HS-27A (cell line): ENCODE measurements at places on chromosomes 5 and 9.

- DNase-seq = no peak
Observed at GRCh38 chr9:89340332-89340731, 22.0 kb downstream of the SECISBP2 start.

DNA sequence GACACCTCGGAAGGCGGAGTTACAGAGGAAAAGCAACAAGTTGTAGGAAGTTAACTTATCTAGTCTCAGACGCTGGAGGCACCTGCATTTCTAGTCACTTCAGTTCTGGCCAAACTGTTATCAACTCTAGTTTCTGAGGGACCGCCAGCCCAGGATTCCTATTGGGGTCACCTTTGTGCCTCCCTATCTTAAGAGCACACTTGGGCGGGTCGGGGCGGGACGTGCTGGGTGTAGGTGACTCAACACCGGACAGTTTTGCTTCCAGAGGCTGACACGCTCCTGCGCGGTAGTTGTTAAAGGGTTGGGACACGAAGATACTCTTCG, 679 bp upstream of the KDM4C start:
- no peak for DNase-seq

GRCh38 chr5:39484673-39485072, 59.9 kb upstream of the DAB2 start:
- DNase-seq = no peak

- peak; percentile 29 for DNase-seq
Observed at GRCh38 chr5:14628346-14628745, 36.2 kb upstream of the OTULIN start.

GRCh38 chr5:94313696-94314095, 304.7 kb downstream of the KIAA0825 start:
- DNase-seq = no peak

DNA sequence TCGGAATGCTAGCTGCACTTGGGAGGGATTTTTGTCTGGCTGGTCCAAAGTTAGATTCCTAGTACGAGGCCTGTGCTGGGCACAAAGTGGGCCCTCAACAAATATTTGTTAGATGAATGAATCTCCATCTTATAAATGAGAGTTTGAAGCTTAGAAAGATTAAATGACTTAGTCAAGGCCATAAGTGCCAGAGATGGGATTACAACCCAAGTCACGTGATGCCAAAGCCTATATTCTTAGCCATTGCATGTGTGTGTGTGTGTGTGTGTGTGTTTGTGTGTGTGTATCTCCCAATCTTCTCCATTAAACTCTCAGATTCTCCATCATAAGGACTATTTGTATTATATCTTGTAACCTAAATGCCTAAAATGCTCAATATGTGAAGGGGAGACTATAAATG, 130.8 kb upstream of the MAP1B start:
- no peak for DNase-seq

- DNase-seq = no peak
Observed at GRCh38 chr5:160018945-160019625, 10.1 kb downstream of the TTC1 start.

- DNase-seq = no peak
Observed at GRCh38 chr9:105066275-105066865, 138.4 kb upstream of the ABCA1 start.

DNA sequence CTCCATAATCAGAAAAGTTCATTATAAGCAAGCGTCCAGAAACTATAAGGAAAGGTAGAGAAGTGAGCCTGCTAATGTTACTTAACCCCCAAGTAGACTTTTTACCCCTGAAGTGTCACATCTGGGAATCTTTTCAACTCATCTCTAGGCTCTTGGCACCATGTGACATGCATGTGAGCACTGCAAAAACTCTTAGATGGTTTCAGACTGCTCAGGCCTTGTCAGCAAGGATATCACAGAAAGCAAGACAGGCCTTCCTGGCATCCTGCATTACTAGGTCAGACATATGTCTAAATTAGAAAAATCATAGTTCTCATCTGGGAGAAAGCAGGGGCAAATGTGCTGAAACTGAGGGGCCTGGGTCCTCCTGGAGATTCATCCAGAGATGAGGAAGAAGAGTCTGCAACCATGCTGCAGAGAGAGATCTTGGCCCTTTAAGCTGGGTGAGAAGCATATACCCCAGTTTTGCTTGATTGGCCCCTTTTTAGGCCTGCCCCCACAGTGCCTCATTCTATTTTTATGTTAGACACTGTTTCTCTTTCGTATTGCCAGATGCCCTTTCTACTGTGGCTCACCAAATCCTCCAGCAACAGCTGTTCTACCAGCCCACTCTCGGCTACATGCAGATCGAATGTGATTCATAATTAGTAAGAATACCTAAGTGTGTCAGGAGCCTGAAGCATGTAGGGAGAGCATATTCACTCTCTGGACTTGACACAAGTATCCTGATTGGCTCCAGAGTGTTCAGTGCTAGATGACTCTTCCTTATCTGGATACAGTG, 19.0 kb downstream of the TMEM8B start:
- peak; percentile 47 for DNase-seq

DNA sequence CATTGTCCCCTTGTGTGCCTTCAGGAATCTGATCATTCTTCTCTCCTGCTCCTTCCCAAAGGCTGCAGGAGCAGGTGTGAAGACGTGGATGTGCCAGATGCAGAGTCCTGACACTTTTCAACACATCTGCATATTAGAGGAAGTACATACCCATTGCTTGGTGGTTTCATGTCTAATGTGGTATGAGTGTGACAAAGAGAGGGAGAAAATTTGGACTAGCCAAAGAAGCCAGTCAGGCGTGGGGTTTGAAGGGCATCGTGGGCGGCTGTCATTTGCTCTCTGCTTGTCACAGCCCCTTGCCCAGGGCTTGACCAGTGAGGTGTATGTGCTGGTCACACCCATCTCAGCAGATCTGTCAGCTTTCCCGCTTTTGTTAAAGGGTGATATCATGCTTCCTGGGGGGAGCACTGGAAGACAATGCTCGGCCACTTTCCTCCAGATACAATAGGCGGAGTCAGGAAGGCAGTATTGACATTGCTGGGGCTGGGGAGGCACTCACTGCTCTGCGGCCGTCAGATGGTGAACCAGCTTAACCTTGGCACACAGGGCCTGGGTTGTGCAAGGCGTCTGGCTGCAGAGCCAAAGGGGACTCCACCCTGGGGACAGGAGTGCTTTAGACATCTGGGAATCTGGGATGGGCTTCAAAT, 8.6 kb downstream of the TEK start:
- no peak for DNase-seq

DNA sequence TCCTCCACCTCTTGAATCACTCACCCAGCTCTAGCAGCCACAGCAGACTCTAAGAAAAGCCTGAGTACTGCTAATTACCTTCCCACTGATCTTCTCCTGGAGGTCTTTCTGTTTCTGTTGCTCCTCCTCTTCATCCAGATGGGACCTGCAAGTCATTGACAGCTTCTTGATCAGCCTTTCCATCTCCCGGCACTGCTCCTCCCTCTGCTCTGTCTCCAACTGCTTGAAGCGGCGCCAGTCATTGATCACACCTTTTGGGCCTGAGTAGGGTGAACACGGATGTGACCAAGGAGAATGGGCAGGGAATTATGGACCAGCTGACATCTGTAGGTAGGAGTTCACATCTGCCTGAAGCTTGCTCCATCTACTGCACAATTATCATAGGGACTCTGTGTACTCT, 5.5 kb downstream of the PDCL start:
- DNase-seq = no peak

DNA sequence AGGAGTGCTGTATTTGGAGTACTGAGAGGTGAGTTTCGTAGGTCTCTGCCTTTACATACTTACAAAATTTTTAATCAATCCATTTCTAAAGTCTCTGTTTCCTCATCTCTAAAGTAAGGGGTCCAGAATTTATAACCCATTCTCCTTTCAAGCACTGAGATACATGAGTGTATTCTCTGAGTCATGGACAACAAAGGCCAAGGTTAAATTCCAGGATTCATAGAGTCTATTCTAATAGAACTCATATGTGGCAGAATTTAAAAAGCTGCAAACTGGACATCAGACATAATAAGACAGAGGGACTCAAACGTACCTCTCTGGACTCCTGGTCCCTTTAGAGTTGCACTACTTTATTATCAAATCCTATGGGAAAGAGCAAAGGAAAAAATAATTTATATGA, 112.5 kb upstream of the SLIT3 start:
- DNase-seq = no peak

- no peak for DNase-seq
Observed at GRCh38 chr9:126564716-126565115, 49.0 kb upstream of the LMX1B start.

- DNase-seq = no peak
Observed at GRCh38 chr9:4842734-4843133, 50.0 kb downstream of the RCL1 start.

DNA sequence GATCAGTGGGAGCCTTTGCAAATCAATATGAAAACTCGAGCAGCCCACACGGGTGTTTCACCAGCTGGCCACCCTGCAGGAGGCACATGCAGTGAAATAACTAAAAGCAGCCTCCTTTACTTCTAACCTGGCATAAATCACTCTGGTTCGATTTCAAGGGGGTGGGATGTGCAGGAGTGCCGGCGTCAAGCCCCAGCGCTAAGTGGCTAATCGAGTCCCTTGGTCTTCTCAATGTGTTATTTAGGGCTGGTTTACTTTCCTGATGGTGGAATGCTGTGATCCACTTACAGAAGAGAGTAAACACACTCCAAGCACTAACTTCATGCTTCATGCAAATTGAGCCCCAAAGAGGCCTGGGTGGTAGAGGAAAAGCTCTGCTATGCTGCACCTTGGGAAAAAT, 109.4 kb downstream of the TMEM174 start:
- DNase-seq = no peak

DNA sequence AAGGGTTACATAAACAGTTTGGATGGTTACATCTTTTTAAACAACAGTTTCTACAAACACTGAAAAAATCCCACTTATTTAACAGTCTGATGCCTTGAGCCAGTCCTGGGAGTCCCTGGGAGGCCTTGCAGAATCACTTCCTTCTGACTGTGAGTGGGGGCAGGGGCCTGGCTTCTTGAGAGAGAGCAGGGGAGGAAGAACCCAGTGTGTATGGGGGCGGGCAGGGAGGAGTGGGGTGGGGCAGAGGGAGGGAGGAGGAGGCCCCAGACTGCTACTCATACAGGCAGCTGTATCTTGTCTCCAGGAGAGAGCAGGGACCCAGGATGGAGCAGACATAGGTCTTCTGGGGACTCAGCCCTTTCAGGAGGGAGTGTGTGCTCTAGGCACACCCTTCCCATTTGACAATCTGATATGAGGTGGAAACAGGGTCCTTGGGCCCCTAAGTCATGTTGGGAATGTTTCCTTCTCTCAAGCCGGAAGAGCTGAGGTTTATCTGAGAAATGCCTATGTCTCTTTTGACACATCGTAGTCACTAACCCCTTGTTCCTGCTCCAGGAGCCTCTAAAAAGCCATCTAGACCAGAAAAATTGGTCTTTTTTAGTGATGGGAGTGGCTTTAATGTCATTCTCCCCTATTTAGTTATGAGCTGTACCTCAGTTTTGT, 52.8 kb downstream of the IRF1 start:
- no peak for DNase-seq

- no peak for DNase-seq
Observed at GRCh38 chr5:153952893-153953292, 85.8 kb downstream of the FAM114A2 start.

DNA sequence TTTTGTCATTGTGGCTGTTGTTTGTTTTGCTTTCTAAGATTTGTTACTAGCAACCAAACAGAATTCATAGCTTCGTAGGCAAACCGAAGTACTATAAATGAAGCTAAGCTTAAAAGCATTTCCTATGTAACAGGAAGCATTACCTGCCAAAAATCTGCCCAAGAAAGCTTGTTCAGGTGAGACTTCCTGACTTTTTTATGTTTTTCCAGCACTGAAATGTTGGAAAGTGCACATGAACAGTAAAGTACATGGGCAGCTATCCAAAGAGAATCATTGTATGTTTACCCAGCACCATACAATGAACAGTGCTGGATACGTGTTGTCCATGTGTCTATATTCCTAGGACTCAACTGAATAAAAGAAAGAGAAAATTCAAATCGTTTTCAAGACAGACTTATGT, 247.1 kb downstream of the NFIB start:
- no peak for DNase-seq

DNA sequence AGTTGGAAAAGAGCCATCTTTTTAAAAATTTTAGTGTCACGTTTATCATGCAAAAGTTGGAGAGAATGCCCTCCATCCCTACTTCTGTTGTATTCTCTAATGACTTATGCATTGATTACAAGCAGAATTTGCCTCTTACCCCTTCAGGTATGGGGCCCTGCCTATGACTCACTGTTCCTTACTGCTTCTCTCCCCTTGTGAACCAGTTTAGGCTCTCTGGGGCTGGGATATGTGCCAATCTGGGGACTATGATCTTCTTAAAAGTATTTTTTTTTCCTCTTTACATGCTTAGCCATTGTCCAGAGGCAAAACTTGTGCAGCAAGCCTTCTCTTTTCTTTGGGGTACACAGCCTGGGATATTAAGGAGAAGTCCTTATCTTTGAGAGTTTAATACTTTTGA, 37.4 kb downstream of the CAMK4 start:
- no peak for DNase-seq

- DNase-seq = no peak
Observed at GRCh38 chr5:80653502-80653901, 950 bp upstream of the MSH3 start.

- no peak for DNase-seq
Observed at GRCh38 chr9:121821326-121821725, 169.9 kb downstream of the DAB2IP start.

DNA sequence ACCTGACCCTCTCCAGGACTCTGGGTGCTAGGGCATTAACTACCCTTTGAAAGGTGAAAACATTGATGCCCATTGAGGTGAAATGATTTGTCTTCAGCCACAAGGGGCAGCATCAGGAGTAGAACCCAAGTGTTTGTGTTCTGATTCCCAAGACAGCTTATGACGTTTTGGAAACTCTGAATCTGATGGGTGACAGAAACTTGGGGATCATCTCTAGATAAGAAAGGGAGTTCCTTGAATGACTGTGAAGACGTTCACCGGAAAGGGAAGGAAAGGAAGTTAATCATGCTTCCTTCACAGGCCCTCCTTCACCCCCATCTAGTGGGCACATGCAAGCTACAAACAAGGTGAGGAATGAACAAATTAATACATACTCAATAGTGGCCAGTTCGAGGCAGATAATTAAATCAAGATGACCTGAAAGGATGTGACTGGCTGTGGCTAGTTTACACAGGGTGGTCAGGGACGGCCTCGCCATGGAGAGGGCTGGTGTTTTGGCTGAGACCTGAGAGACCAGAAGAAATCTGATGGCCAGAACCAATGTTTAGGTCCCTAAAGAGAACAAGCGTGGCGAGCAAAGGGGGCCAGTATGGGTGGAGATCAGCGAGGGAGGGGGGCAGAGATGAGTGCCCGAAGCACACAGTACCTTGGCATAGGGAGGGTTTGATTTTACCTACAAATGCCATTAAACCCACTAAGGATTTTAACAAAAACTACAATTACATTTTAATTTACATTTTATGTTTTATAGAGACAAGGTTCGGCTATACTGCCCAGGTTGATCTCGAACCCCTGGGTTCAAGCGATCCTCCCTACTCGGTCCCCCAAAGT, 937 bp upstream of the SLC26A2 start:
- no peak for DNase-seq

- DNase-seq = no peak
Observed at GRCh38 chr9:126131066-126132010, 195.3 kb upstream of the MVB12B start.

- DNase-seq = no peak
Observed at GRCh38 chr5:98455665-98456064, 317.8 kb upstream of the RGMB start.

GRCh38 chr9:110887276-110887675, 151.0 kb downstream of the LPAR1 start:
- DNase-seq = no peak

- DNase-seq = no peak
Observed at GRCh38 chr9:12818431-12819000, 43.7 kb downstream of the LURAP1L start.
